Activated naive CD4-positive, alpha-beta T cell treated with anti-CD3 and anti-CD28 coated beads, Interleukin-2, amount 50 U/mL, for 72 hours (primary cell): ENCODE measurements at places on chromosomes 6 and 20.

GRCh38 chr6:136749359-136749997, 42.8 kb downstream of the MAP3K5 start:
- no peak for DNase-seq

DNA sequence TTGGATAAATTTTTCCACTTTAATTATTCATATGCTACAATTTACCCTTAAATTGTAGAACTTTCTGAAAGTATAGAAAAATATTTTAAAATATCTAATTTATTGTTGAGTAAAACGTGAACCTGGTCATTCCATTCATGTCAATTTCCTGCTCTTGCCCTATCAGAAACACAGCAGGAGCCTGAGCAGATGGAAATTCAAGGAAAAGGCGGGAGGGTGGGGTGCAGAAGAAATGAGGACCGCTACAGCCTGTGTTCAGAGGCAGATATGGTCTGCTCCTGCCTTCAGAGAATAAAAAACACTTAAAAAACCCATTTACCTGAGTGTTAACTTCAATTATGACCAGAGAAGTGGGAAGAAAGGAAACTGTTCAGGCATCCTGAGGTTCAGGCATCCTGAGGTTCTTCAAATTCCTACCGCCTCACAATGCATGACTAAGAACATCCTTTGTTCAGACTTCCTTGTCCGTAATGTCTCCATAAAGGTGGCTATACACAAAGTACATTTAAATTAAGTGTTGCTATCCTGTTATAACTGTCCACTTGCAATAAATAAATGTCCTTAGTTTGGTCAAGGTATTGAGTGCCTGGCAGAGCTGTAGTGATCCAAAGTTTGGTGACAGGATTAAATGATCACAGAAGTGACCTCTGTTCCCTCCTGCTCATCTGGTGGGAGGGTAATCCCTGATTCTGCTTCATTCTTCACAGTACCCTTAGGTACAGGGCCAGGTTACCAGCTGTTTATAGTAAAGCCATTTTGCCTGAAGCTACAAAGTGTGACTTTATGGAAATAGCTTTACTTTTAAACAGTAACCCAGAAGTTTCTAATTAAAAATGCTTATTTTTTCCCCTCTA, 109.1 kb downstream of the MAN1A1 start:
- DNase-seq, result no peak

DNA sequence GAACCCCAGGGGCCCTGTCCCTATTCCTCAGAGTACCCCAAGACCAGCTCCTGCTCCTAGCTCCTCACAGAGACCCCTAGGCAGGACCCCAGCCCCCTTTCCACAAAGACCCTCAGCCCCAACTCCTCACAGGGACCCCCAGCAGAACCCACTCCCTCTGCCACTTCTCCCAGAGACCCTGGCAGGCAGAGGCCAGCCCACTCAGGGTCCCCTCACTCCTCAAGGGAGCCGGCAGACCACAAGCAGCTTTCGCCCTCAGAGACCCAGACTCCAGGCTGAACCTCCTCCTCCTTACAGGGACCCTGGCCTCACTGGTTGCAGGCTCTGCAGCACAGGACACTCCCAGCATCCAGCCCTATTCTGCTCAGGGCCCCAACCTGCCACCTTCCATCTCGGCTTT, 575 bp downstream of the SLC44A4 start:
- no peak for DNase-seq

GRCh38 chr20:48681201-48681872, 146.5 kb downstream of the PREX1 start:
- DNase-seq, result no peak

- peak; percentile 24 for DNase-seq
Observed at GRCh38 chr6:108168090-108168463, 2.3 kb downstream of the NR2E1 start.

DNA sequence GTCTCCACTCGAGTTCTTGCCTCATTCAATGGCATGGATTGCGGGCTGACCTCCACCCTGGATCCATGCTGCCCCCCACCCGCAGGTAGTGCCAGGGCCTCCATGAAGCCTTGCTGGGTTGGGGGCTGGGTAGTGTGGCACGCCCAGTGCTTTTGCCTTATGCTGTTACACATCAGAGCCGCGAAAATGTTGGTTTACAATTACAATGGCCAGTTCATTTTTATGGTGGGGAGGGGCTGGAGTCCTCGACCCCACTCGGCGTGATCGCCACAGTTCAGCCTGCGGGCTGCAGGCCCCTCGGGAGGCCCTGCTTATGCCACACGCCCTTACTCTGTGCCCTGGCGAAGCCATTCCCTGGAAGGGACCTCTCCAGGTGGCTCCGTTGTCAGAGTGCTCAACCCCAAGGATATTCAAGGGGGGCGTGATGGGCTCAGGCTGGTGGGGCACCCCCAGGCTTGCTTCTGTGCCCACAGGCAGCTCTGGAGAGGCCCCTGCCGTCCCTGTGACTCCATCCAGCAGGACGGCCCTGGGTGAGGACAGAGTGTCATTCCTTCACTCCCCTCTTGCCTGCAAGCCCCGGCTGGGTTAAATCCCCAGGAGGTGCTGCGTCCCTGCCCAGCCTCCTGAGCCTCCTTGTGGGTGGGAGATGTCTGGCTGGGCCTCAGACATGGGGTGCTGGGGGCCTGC, 14.8 kb downstream of the ITPA start:
- DNase-seq, result no peak

DNA sequence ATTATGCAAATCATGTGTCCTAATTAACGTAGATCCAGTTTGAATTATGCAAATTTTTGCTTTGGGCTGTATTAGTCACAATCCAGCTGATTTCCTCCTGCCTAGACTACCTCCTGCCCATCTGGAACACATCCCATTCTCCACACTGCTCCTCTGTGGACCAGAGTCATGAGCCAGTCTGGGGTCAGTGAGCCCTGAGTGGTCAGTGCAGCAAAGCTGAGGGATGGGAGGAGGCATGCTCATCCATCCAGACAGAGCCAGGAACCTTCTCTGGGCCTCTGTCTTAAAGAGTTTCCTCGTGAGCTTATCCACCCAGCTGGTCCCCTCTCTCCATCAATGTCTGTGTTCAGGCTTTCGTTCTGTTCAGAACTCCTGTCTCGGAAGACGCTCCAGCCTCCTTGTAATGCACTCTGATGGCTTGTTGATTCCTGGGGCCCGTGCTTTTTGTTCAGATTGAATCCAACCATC, 747.8 kb downstream of the PTPRT start:
- DNase-seq, result no peak

DNA sequence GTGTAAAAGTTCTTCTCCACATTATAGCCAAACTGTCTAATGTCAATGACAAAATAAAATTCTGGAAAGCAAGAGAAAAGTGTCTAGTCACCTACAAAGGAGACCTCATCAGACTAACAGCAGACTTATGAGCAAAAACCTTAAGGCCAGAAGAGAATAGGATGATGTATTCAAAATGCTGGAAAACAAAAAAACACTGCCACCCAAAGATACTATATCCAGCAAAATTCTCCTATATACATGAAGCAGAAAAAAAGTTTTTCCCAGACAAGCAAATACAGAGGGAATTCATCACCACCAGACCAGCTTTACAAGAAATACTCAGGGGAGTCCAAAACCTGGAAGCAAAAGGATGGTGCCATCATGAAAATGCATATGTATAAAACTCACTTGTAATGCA, 755.6 kb upstream of the CITED2 start:
- DNase-seq, result no peak

DNA sequence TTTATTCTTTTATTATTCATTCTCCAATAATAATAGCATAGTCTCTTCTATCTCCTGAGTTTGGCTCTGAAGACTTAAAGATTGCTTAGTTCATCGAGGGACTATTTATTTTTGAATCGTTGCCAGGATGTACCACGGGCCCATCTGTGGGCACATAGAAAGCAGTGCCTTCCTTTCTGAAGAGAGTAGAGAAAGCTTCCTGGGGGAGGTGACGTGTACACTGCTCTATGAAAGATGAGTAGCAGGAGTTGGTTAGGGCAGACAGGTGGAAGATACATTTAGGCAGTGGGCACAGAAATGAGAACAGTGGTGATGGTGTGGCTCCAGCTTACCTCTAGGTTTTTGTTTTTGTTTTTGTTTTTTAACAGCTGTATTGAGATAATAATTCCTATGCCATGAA, 98.4 kb downstream of the CDKAL1 start:
- no peak for DNase-seq

GRCh38 chr20:3447321-3447720, 23.5 kb upstream of the ATRN start:
- no peak for DNase-seq

- no peak for DNase-seq
Observed at GRCh38 chr6:73614802-73615201, 39.0 kb downstream of the SLC17A5 start.

DNA sequence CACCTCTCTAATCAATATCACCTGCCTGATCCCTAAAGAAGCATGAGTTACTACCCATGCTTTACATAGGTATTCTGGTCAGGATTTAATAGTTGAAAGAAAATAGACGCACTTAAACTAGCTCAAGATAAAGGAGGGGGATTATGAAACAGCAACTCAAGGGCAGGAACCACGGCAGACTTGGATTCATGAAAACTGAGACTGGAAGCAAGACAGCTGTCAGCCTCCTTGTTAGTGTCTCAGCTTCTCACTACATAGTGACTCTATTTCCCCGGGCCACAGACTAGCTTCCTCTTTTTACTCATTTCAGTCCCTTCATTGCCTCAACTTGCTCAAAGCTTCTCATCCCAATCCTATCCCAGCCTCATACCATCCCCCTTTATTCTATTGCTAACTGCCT, 4.3 kb upstream of the SH3BGRL2 start:
- no peak for DNase-seq

DNA sequence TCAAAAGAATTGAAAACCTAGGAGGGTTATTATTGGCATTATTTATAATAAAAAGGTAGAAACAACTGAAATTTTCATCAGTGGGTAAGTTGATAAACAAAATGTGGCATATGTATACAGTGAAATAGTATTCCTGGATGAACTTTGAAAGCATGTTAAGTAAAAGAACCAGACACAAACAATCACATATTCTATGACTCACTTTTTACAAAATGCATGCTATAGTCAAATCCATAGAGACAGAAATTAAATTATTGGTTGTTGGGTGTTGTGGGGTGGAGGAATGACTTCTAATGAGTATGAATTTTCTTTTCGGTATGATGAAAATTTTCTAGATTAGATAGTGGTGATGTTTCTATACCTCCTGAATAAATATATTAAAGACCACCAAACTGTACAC, 94.6 kb downstream of the LRRC1 start:
- DNase-seq, result no peak

DNA sequence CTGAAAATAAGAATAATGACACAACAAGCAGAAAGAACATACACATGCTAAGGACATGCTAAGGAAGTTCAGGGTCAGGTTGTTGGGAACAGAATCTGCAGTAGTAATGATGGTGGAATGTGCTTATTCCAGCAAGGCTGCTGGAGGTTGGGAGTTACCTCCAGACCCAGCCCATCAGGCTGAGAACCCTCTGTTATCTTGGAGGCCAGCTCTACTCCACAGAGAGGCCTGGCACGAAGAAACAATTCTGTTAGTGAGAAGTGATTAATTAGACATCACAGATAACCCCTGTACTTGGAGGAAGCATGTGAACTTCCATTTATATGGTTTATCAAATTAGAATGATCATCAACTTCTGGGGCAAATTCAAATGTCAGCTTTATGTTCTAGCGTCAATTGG, 22.1 kb upstream of the ARHGAP18 start:
- no peak for DNase-seq

DNA sequence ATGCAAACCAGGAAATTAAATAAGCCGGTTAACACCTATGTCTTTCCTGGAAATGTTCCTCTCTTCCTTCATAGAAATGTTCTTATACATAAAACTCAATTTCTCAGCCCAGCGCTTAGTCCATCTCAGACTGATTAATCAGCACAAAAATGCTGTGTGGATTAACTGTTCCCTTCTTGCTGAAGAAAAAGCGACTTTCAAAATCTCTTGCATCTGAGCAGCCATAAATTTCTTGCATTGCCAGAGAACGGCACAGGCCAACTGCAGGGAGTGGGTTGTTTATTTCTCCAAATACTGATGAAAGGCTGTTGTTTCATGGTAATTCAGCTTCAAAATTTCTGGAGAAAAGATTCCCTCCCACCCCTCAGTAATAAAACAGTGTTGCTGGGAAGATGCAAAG, 517.6 kb downstream of the BTBD3 start:
- no peak for DNase-seq

DNA sequence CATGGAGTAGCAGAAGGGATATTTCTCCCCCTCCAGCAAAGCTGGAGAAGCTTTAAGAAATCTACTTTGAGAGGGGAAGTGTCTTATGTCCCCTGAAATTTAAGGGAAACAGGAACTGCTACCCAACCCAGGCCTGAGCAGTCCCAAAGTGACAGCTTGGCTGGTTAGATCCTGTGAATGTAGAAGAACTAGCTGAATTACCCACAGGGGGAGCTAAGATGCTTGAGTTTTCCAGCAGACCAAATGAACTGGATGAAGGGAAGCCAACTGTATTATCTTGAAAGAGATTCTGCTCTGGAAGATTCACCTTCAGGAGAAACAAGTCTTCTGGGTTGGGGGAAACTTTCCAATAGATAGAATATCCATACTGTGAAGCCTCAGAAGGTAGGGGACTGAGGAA, 303.3 kb upstream of the MMS22L start:
- no peak for DNase-seq

DNA sequence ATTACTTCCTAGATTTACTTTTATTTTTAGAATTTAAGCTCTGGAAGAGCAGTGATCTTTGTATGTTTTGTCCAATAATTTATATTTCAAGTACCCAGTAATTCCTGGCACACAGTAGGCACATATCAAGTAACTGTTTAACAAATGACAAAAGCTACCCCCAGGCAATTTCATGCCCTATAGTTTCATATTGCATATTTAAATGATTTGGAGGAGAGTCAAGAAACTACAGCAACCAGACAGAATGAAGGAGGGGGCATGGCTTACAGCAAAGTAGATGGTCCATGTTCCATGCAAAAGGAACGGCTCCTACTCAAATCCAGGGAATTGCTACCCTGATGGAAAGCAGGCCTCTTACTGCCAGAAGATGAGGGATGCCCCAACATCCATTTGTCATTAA, 113.5 kb downstream of the ARHGAP18 start:
- DNase-seq, result no peak

GRCh38 chr6:137853569-137854213, 13.4 kb upstream of the TNFAIP3 start:
- DNase-seq, result no peak

DNA sequence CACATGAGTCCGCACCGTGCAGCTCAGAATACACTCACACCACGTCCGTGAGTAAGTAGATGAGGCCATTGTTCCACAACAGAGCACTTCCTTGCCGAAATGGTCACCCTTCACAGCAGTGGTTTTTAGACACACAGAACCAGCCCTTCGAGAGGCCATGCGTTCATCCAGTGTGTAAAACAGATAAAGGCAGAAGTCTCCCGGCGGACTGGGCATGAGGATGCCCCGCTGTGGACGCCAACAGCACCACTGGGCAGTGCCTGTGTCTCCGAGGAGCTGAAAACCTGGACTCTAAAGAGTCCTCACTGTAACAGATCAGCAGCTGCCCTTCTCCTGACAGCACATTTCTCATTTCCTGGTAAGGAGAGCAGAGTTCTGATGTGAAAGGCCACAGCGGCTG, 75.2 kb downstream of the WDR27 start:
- DNase-seq, result no peak

- DNase-seq, result no peak
Observed at GRCh38 chr6:69238067-69238466, 558.7 kb downstream of the LMBRD1 start.

- DNase-seq, result no peak
Observed at GRCh38 chr20:6051505-6051904, 2.4 kb downstream of the LRRN4 start.

GRCh38 chr20:63054103-63054474, 47.3 kb upstream of the BHLHE23 start:
- DNase-seq, result peak; percentile 13
